ENCODE measurements at places on chromosomes 2 and 18.

- no peak for DNase-seq
Observed at GRCh38 chr2:70743677-70744076, 24.3 kb downstream of the ADD2 start.

- DNase-seq, result no peak
Observed at GRCh38 chr18:22224339-22224738, 55.0 kb downstream of the GATA6 start.

- DNase-seq, result peak; percentile 94
Observed at GRCh38 chr2:218995972-218996711, 2.9 kb upstream of the CRYBA2 start.

DNA sequence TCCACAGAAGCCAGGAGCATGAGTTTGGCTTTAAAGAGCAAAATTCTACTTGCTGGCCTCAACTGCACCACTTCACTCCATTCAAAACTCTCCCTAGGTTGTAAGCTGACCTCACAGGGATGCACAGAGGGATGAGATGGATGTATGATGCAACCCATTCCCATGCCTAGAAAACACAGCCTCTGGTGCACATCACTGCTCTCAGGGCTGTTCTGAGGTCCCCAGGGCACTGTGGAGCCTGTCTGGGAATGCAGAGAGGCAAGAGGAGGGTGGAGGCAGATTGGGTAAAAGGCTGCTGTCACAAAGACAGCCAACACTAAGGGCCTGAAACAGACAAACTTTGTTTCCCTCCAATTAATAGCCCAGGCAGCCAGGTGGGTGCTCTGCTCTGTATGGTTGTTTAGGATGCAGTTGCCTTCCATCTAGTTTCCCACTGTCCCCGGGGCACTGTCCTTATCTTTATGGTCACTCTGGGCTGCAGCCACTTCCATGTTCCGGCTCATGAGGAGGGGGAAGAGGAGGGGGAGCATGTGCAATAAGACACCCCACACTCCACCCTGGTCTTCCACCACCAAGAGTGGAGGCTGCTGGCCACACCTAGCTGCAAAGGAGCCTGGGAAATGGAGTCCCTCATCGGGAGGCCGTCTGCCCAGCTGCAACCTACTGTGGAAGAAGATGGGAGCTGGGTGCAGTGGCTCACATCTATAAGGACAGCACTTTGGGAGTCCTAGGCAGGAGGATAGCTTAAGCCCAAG is 7.0 kb downstream of the GPR45 start:
- no peak for DNase-seq

GRCh38 chr2:46351098-46351749 is 54.0 kb downstream of the EPAS1 start:
- no peak for DNase-seq

DNA sequence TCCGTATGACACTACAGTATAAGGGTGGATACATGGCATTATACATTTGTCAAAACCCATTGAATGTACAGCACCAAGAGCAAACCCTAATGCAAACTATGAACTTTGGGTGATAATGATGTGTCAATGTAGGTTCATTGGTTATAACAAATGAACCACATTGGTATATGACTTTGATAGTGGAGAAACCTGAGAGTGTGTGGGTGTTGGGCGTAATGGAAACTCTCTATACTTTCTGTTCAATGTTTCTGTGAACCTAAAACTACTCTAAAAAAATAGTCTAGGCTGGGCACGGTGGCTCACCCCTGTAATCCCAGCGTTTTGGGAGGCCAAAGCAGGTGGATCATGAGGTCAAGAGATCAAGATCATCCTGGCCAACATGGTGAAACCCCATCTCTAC is 6.5 kb upstream of the ACTG2 start:
- no peak for DNase-seq

DNA sequence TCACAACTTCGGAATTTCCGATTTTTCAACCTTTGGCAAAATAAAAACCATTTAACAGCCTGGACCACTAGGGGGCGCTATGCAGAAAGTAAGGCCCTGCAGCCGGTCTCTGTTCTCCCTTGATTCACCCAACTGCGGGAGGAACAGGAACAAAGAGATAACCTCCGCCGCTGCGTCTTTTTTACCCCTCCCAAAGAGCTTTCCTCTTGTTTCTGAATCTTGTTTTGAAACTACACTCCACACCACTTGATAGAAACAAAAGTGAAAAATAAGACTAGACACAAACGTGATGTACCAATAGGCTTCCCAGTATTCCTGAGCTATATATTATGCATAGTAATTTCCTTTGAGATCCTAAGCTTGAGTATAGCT is 231.2 kb downstream of the MYO3B start:
- peak; percentile 85 for DNase-seq

- no peak for DNase-seq
Observed at GRCh38 chr2:174397773-174398172, 2.2 kb downstream of the SCRN3 start.

DNA sequence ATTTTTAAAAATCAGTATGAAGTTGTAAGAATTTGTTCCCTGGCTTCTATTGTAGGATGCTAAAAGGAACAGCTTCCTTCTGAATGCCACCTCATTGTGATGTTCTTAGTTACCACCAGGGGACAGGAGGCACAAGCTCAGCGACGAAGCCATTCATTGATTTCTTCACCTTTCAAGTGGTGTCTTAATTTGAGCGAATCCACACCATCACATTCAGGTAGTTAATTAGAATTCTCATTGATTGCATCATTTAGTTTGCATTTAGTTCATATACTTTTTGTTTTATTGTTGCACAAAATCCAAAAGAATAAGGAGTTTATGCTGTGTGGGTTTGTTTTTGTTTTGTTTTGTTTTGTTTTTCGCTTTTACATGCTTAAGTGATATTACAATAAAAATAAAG is 23.1 kb downstream of the CYP27C1 start:
- peak; percentile 70 for DNase-seq

DNA sequence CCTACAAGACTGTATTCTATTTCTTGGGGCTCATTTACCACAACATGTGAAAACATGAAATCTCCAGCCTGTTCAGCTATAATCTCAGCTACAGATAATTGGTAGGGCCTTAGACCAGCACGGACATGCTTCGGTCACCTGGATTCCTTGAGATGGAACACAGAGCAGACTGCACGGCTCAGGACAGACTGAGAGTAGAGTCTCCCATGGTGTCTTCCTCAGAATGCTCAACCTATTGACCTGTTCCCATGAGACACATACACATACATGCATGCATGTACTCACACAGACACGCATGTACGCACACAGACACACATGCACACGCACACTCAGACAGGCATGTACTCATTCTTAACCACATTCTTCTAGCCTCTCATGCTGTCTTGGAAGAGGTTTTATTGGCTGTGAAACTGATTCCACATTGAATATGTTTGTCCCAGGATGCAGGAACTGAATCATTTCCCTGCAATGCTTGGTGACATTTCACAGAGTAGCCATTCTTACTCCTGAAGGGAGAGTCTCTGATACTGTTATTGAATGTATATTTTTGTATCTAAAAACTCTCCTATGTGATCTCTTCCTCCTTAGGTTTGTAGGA is 23.5 kb upstream of the BZW1 start:
- no peak for DNase-seq

DNA sequence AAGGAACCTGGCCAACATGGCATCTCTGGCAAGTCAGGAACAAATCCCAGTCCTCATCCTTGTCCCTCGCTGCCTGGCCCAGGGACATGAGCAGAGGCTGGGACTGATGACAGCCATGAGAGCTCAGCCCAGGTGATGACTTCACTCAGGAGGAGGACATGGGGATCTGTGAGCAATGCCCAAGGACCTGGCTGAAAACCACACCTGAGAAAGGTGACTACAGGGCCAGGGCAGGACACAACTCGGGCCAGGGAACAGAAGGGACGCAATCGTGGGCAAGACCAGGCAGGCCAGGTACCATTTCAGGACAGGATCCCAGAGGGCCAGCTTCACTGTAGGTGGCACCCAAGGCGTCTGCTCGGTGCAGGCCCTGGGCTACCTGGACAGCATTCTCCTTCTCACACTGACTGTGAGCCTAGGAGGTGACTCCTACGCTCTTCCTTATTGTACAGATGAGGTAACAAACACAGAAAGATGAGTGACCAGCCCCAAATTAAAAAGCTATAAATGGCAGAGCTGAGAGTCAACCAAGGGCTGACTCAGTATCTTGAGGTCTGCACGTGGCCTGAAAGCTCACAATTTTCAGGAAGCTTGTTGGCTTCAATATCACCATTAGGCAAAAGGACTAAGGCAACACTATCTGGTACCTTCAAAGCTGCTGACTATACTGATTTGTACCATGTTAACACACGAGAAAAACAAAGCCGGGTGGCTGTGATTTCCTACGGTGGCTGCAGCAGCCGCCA is 141.1 kb downstream of the EIPR1 start:
- DNase-seq, result no peak

- peak; percentile 69 for DNase-seq
Observed at GRCh38 chr2:116510117-116510671, 1304.3 kb upstream of the DDX18 start.

DNA sequence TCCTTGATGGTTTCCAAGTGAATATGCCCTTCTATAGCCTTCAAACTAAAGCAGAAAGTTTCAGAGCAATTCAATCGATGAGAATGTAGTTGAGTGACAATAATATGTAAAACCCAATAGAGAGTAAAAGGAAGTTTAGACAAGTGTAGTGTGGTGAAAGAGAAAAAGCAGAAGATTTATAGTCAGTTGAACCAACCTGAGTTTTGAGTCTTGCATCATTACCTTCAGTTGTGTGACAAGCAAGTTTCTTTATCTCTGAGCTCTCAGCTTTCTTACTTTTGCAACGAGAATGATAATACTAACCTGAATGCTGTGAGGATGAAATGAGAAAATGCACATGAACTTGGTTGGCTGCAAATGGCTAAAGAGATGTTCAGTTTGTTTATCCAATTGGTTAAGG is 40.6 kb upstream of the TMEM247 start:
- no peak for DNase-seq

DNA sequence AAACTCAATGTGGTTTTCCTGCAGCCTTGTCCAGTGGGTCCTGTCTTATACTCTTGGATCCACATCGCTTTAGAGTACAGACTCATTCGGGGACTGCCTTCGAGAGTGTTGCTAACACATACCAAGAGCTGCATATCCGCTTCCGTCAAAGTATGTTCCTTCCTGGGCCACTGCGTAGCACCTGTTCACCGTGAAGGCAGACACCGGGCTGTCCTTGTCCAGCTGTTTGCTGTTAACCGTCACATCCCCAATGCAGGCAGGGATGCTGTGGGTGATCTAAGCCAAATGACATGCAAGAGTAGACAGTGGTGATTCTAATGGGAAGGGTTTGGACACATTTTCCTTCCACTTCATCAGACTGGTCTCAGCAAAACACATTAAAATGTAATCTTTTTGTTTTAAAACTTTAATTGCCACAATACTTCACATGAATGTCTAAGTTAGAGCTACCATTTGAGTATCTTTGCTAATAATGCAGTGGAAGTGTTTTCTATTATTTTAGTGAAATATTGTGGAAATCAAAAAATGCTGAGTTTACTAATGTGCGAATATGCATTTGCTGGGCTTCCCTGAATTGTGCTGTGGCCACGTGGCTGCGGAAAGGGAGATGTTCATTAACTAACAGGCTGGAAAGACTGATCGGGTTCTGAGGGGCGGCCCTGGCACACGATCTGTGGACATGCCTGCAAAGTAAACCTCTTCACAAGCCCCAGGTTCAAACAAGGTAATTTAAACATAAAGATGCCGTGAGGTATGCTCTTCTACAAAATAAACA is 169.1 kb downstream of the LAMA1 start:
- DNase-seq, result peak; percentile 32

DNA sequence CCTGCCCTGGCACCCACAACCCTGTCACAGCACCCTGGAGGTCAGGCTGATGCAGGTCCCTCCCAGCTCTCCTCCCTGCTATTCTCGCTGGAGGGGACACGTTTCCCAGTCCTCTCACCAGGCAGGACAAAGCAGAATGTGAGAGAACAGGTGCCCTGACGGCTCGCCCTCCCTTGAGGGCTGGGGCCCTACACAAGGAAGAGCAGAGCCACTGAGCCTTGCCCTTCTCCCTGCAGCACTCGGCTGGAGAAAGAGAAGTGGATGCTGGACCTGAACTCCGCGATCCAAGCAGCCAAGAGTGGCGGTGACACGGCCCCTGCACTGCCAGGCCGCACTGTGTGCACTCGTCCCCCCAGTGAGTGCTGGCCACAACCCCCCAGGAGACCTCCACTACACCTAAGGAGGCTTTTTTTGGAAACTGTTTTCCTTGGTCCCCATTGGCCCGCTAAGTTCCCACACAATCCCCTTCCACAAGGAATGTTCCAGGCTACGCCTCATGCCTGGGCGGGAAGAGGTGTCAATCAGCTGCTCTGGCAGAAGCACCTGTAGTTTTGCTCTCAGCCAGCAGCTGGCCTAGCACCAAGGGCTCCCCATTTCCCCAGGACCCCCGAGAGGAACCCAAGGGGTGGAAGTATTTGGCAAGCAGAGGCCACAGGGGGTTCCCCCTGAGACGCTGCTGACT is 17.4 kb downstream of the STK25 start:
- no peak for DNase-seq

DNA sequence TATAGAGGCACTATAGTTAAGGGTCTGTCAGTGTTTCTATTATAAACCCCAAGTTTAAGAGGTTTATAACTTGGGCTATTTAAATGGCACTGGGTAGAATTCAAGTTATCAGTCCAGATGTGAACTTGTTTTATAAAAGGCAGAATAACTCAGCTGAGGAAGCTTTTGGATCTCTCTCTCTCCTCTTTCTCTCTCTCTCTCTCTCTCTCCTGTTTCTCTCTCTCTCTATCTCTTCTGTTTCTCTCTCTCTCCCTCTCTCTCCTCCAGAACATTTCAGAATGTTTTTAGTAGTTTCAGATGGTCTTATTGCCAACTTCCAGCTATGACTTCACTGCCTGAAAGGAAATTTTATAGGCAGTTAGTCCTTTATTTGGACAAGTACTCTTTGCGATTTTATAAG is 6.4 kb upstream of the BCL11A start:
- no peak for DNase-seq

- DNase-seq, result no peak
Observed at GRCh38 chr2:239020541-239021041, 172.7 kb downstream of the TWIST2 start.

GRCh38 chr2:224851811-224852210 is 135.6 kb upstream of the CCDC195 start:
- DNase-seq, result no peak

- no peak for DNase-seq
Observed at GRCh38 chr2:133432778-133433177, 135.5 kb downstream of the NCKAP5 start.

- DNase-seq, result no peak
Observed at GRCh38 chr2:23662941-23663920, 263.7 kb downstream of the ATAD2B start.

DNA sequence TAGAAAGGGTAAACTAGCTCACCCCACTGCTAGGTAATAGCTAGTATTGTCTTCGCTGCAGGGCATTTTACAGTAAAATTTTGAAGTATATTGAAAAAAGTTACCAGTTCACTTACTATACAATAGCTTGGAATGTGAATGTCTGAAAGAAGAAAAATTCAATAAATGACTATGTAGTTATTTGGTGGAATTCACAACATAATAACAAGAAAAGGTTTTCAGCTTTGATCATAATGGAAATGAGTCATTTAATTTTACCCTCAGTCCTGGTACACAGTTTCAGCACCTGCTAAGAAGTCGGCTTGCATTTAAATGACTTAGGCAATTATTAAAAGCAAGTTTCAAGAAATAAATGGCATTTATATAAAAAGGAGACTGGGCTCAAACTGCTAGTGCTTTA is 90.4 kb downstream of the NUP35 start:
- DNase-seq, result no peak
